ENCODE measurements at places on chromosomes 3 and 15.

- no peak for DNase-seq
These were observed 47.6 kb upstream of the TRPM1 start for GRCh38 chr15:31149088-31149505.

DNA sequence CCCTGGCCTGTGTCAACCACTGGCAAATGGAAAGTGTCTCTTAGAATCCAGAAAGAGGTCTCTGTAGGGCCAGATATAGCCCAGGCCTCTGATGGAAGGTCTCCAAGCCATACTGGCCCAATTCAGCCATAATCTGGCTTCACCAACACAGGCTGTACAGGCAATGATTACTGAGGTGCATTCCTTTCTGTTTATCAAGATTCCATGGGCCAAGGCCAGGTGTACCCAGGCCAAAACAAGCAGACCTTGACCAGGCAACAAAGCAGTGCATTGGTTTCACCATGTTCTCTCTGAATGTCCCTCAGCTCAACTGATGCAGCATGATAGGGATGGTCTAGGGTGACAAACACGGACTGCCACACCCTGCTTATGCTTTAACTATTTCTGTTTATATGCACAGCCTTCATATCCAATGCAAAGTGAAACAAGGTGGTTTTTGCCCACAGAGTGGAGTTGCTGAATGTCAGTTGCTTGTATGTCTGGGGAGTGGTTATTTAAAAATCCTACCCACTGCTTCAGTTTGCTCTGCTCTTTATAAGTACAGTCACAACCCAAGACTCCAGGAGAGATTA is 25.2 kb downstream of the CCNL1 start:
- DNase-seq = no peak

DNA sequence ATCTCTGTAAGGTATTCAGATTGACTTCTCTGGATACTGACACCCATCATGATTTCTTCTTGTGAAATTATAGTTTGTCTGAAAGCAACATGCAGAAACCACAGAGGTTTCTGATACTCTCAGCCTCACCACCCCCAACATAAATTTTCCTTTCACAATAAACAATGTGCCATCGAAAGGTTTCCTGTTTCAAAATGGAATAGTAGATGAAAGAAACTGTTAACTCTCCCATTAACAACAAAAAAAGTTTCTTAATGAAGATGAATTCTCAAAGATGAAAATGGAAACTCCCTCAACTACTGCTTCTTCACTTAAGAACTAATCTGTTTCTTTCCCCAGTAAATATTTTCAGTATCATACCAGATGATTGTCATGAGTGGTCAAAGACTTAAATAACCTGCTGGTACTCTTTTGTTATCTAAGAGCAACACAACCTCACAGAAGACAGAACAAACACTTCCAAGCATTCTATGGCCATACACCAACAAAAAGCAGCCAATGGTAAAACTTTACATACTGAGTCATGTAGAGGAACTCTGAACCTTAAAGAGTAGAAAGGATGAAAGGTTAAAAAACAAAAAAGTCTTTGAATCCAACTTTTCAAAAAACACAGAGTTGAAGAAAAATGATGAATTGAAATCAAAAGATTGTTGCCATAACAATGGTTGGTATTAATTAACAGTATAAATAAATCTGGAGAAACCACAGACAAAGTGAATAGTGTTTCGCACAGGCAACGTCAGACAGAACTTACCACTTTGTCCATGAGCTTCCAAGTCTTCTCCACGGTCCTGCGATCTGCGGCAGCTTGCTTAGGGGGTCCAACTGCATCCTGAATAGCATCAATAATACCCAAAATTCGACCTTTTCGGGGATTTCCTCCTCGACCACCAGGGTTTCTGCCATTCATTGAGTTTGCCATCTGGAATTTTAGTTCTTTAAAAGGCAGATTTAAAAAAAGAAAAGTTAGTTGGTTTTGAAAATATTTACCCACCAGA is 1.9 kb downstream of the CBLB start:
- no peak for DNase-seq

DNA sequence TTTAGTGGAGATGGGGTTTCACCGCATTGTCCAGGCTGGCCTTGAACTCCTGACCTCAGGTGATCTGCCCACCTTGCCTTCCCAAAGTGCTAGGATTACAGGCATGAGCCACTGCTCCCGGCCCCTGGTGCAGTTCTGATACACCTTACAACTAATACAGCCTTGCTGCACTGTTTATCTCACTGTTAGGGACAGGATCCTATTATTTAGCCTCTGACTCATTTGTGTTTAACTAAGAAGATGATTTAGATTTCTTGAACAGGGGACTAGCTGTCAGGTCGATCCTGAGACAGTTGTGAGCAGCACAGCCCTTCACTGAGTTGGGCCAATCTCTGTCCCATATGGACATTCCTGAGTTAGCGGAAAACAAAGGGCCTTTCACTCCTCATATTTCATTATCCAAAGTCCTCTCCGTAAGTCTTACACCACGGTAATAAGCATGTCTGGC is 19.2 kb downstream of the GYG1 start:
- DNase-seq = no peak

DNA sequence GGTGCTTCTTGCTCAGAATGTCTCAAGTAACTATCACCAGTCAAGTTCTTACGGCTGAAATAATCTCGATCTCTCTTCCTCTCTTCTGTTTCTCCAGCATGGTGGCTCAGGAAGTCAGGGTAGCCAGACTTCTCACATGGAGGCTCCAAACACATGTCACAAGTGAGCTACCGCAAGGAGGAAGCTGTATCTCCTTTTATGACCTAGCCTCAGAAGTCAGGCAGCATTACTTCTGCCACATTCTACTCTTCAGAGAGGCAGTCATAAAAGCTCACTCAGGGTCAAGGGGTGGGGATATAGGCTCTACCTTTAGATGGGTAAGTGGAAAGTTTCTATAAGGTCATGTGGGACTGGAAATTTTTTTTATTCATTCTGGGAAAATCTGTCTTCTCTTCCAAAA is 86.6 kb upstream of the NEO1 start:
- no peak for DNase-seq

- no peak for DNase-seq
These were observed 58.1 kb downstream of the RSRC1 start for GRCh38 chr3:158167737-158168557.

GRCh38 chr3:127226946-127227842 is 34.3 kb downstream of the PRR23E start:
- no peak for DNase-seq

- no peak for DNase-seq
These were observed 165.8 kb downstream of the GOLIM4 start for GRCh38 chr3:167929968-167930367.

DNA sequence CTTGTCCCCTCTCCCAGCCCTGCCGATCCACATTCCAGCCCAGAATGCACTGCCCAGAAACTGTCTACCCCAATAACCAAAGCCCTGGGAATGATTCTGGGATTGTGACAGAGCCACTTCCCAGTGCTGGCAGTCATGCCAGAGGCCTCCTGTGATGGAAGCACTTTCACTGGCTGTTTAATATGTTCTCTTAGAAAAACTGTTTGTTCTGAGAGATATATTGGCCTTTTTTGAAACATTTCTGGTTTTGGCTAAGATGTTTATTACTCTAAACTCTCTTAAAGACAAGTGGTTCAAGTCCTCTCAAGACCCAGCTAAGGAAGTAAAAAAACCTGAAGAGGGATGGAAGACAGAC is 74.0 kb upstream of the HACD2 start:
- DNase-seq = no peak
